Panc1 (cell line): ENCODE measurements at places on chromosomes 1 and 21. TPM values are rescaled to one million over a fixed set of nuclear protein-coding genes. Genes with fewer than 3 reads are reported as not detected.
A peak's percentile ranks its signal among the peaks of the same experiment; 100 is the strongest.

NEK2 gene
- total RNA-seq, result 34.4 TPM

SLC9A1 gene
- 31.3 TPM for total RNA-seq

ELF3 gene
- total RNA-seq, result 126 TPM

NTMT2 gene
- not detected for total RNA-seq

KLHDC9 gene
- 7.6 TPM for total RNA-seq

NPPB gene
- total RNA-seq, result not detected

CLDN14 gene
- not detected for total RNA-seq

DNA sequence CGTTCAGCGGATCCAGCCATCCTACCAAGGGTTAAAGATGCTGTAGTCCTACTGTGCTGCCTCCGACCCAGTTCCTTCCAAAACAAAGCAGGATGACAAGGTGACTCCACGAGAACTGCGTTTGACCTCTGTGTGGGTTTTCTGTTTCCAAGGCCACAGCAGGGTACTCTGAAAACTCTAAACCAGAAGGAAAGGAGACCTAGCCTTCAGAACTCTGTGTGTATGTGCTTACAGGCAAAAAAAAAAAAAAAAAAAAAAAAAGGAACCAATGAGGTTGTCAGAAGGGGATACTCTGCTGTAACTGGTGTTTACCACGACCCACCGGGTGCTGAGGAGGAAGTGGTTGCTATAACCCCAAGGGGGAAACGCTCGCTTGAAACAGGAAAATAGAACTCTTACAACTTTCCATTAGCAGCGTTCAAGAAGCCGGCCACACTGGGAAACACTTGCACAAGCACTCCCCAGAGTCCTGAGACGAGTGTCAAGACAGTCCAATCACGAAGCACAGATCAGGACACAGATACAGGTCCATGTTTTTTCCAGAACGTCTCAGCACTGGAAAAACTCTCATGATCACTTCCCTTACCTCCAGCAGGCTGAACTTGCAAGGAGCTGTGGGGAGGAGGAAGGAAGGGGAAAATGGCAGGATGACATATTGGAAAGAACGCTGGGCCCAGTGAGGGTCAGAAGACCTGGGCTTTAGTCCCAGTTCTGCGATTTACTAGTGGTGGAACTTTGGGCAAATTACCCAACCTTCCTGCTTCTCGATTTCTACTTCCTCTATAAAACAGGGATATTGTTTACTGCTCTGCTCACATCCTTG lies 64.0 kb downstream of the ITPKB start:
- peaks cover 3% of the 10 kb centered on the region; the same call in 1 of the 2 replicates for H3K4me1 ChIP-seq
- no peaks in the 10 kb centered on the region for H3K36me3 ChIP-seq
- no peak overlapping the region for H3K4me3 ChIP-seq
- no peaks in the 10 kb centered on the region for H3K27me3 ChIP-seq
- no peak for DNase-seq

- no peak for DNase-seq
- H3K36me3 ChIP-seq, result no peaks in the 10 kb centered on the region
- no peaks in the 10 kb centered on the region for H3K27me3 ChIP-seq
- H3K4me3 ChIP-seq, result no peak overlapping the region
- H3K27ac ChIP-seq, result no peak overlapping the region
Measured at GRCh38 chr1:106536741-106537140, 519.7 kb upstream of the PRMT6 start.

DNA sequence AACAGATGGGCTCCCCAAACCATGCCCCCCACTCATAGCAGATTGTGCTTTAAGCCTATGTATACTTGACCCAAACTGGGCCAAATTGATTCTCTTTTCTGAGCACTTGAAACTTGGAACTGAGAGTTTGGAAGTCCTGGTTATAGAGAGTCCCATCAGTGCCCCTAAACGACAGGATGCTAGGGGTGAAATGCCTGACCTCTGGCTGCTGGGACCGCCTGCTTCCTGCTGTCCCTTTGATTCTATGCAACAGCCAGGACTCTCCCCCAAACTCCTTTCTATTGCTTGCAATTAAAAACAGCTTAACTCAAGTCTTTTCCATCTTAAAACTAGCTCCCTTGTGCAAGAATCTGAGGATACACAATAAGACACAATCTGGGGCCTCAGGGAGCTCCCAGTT lies 4.7 kb downstream of the C1orf210 start:
- H3K4me1 ChIP-seq, result no peaks in the 10 kb centered on the region
- no peak overlapping the region for H3K27ac ChIP-seq
- no peak for DNase-seq
- H3K4me3 ChIP-seq, result no peak overlapping the region
- H3K27me3 ChIP-seq, result no peaks in the 10 kb centered on the region

GRCh38 chr1:183675381-183675780 lies 22.3 kb upstream of the APOBEC4 start:
- no peak overlapping the region for H3K4me3 ChIP-seq
- H3K36me3 ChIP-seq, result no peaks in the 10 kb centered on the region
- DNase-seq, result no peak
- H3K27me3 ChIP-seq, result no peaks in the 10 kb centered on the region; the same call in 1 of the 2 replicates
- no peaks in the 10 kb centered on the region for H3K4me1 ChIP-seq
- no peak overlapping the region for H3K27ac ChIP-seq

GRCh38 chr1:160374306-160375110 lies 7.6 kb downstream of the NHLH1 start:
- H3K27me3 ChIP-seq, result no peaks in the 10 kb centered on the region
- H3K27ac ChIP-seq, result no peak overlapping the region
- no peaks in the 10 kb centered on the region for H3K4me1 ChIP-seq
- H3K4me3 ChIP-seq, result no peak overlapping the region

GRCh38 chr1:13699936-13700520 lies at the start of gene PRDM2:
TSS of gene PRDM2 (plus strand) at chr1:13700188. CDS start at chr1:13715606, 15,418 bp downstream.
- DNase-seq, result no peak
- H3K36me3 ChIP-seq, result no peaks in the 10 kb centered on the region
- H3K4me3 ChIP-seq, result peak within 1 kb of the TSS; percentile 72
- peak within 1 kb of the TSS; percentile 93 for H3K27ac ChIP-seq
- H3K4me1 ChIP-seq, result peaks cover 14% of the 10 kb centered on the region; the same call in 1 of the 2 replicates

- DNase-seq, result no peak
- H3K27me3 ChIP-seq, result no peaks in the 10 kb centered on the region
- H3K27ac ChIP-seq, result no peak overlapping the region
- no peaks in the 10 kb centered on the region for H3K4me1 ChIP-seq
- H3K4me3 ChIP-seq, result no peak overlapping the region
Measured at GRCh38 chr1:99228153-99228552, 36.1 kb upstream of the PLPPR4 start.

DNA sequence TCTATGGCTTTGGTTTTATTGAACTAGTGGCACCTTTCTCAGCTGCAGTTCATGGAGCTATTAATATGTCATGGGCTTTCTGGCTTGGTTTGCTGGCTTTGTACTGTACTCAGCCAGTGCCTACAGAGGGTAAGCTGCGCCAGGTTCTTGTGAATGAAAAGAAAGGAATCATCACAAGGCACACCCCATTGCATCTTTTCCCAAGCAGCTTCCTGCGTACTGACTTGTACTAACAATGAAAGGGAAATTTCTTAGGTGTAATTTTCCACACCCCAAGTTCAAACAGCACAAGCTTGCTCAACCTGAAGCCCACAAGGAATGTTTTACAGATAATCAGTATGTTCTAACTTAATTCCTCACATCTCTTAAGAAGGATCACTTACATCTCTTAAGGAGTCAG lies 78.0 kb upstream of the TNFSF18 start:
- no peak overlapping the region for H3K27ac ChIP-seq
- no peak overlapping the region for H3K4me3 ChIP-seq
- H3K4me1 ChIP-seq, result no peaks in the 10 kb centered on the region
- no peaks in the 10 kb centered on the region for H3K27me3 ChIP-seq
- H3K36me3 ChIP-seq, result no peaks in the 10 kb centered on the region

- H3K27me3 ChIP-seq, result no peaks in the 10 kb centered on the region
- DNase-seq, result no peak
- peak overlapping the region; percentile 31 for H3K4me3 ChIP-seq
- no peaks in the 10 kb centered on the region for H3K36me3 ChIP-seq
- peaks cover 25% of the 10 kb centered on the region for H3K4me1 ChIP-seq
- peak overlapping the region; percentile 82 for H3K27ac ChIP-seq
Measured at GRCh38 chr1:39205102-39205780, 746 bp downstream of the MACF1 start.

- DNase-seq, result no peak
- H3K4me1 ChIP-seq, result no peaks in the 10 kb centered on the region
- no peaks in the 10 kb centered on the region for H3K36me3 ChIP-seq
- H3K27me3 ChIP-seq, result peaks cover 14% of the 10 kb centered on the region
- no peak overlapping the region for H3K4me3 ChIP-seq
- H3K27ac ChIP-seq, result no peak overlapping the region
Measured at GRCh38 chr1:206905295-206906164, 8.3 kb downstream of the IL24 start.

GRCh38 chr1:108584428-108584856 lies 24.5 kb downstream of the EEIG2 start:
- DNase-seq, result no peak
- no peak overlapping the region for H3K27ac ChIP-seq
- H3K36me3 ChIP-seq, result no peaks in the 10 kb centered on the region
- H3K27me3 ChIP-seq, result no peaks in the 10 kb centered on the region
- H3K4me3 ChIP-seq, result no peak overlapping the region

DNA sequence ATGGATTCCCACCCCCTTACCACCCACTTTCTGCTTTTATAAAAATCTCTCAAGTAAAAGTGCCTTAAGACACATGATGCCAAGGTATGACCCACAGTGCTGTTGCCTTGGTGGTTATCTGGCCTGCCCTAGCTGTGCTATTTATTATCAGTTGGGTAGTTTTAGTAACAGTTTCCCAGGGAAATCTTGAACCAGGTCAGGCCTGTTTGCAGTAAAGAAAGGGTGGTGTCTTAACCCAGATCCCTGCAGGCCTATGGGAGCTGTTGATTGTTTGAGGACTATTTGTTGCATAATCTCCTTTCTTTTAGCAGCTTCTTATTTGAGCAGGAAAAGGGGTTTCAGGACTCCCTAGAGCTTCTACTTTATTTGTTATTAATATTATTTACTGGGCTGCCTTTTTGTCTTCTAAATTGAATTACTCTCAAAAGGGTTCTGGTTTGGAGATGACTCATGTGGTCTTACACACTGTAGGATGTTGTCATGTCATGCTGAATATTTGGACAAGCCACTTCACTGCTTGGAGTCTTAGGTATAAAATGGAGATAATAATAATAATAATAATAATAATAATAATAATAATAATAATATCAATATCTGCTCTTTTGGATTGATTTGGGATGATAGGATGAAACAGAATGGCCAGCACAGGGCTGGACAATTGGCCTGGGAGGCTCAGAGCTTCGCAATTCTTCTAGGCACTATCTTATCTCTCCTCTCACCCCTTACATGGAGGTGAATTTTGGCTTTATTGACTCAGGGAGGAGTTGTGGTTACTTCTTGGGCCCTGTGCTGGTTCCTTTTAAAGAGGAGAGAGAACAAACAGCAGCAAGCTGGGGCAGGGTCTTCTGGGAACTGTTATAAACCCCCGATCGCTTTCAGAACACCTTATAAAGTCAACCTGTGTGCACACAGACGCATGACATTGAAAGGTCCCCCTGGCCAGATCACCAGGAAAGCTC lies 252.1 kb downstream of the PRDM2 start:
- no peaks in the 10 kb centered on the region for H3K36me3 ChIP-seq
- H3K27me3 ChIP-seq, result peaks cover 6% of the 10 kb centered on the region; the same call in 1 of the 2 replicates
- DNase-seq, result no peak
- H3K27ac ChIP-seq, result no peak overlapping the region
- no peak overlapping the region for H3K4me3 ChIP-seq

DNA sequence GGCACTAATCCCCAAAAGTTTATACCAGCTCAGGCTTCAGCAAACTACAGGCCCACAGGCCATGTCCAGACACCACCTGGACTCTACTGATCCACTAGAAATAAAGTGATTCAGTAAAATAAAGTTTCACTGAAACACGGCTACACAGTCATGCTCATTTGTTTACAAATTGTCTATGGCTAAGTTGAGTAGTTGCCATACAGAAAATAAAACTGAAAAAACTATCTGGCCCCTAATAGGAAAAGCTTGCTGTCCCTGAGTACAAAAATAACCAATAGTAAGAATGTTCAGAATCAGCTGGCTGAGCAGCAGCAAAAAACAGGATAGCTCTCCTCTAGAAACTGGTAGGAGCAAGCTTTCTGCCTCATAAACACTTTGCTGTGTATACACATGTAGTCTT lies 221.5 kb downstream of the RERE start:
- H3K27me3 ChIP-seq, result no peaks in the 10 kb centered on the region
- peaks cover 12% of the 10 kb centered on the region for H3K4me1 ChIP-seq
- DNase-seq, result no peak
- H3K36me3 ChIP-seq, result 0 out of 2 replicates have a peak, but pooled peaks cover 2% of the 10 kb centered on the region
